ENCODE measurements at places on chromosomes 16 and 17.

- no peak overlapping the region for H3K27ac ChIP-seq
- H3K36me3 ChIP-seq: no peaks in the 10 kb centered on the region
- DNase-seq: peak; percentile 36
- no peaks in the 10 kb centered on the region for H3K4me1 ChIP-seq
- no peaks in the 10 kb centered on the region for H3K27me3 ChIP-seq
These were observed 43.2 kb upstream of the DNAJA2 start for GRCh38 chr16:47016700-47017133.

- no peaks in the 10 kb centered on the region for H3K36me3 ChIP-seq
- H3K4me3 ChIP-seq: no peak overlapping the region
- no peak for DNase-seq
These were observed 15.0 kb downstream of the PITPNC1 start for GRCh38 chr17:67392111-67392510.

GRCh38 chr16:72932677-72933335 is 115.1 kb downstream of the ZFHX3 start:
- no peak overlapping the region for H3K27ac ChIP-seq
- no peak overlapping the region for H3K4me3 ChIP-seq
- peaks cover 4% of the 10 kb centered on the region for H3K4me1 ChIP-seq
- no peak for DNase-seq

- H3K27ac ChIP-seq: no peak overlapping the region
- no peaks in the 10 kb centered on the region for H3K4me1 ChIP-seq
- H3K36me3 ChIP-seq: no peaks in the 10 kb centered on the region
- H3K4me3 ChIP-seq: no peak overlapping the region
- no peak for DNase-seq
These were observed 72.8 kb upstream of the DYNLRB2 start for GRCh38 chr16:80468029-80468428.

DNA sequence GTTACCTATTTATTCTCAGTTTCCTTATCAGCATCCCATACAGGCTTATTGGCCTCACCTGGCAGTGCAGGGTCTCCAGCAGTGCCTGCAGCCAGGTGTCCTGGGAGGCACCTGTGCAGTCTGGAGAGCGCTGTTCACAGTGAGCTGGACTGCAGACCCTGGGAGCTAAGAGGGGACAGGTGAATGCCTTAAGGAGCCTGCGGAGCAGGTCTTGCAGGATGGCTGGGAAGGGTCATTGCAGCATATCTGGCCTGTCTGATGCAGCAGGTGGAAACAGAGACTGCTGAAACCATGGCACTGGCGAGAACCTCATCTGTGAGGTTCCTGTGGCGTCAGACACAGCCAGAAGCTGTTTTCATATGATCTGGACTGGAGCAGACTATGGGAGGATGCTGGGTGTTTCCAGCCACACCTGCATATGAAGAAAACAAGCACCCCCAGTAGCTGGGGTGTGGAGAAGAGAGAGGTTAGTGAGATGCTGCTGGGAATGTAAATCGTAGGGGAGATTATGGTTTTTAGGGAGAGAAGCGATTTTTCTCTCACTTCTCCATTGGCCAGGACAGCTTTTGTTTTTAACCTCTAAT is 77.0 kb downstream of the NTN1 start:
- no peaks in the 10 kb centered on the region for H3K36me3 ChIP-seq
- H3K27me3 ChIP-seq: peaks cover 14% of the 10 kb centered on the region
- no peak overlapping the region for H3K27ac ChIP-seq
- DNase-seq: no peak
- no peaks in the 10 kb centered on the region for H3K4me1 ChIP-seq
- no peak overlapping the region for H3K4me3 ChIP-seq

DNA sequence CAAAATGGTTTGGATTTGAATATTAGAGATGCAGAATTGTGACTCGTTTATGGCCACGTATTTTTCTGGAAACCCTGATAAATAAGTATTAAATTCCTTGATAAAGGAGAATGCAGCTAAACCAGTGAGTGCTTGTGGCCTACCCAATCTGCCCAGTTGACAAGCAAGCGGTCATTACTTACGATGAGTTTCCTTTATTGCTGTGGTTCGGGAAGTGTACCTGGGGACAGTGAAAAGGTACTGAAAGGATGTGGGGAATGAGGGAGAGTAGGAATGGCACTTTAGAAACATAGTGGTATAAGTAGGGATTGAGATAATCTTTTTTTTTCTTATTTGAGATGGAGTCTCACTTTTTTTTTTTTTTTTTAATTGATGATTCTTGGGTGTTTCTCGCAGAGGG is 33.8 kb downstream of the RBBP6 start:
- H3K27me3 ChIP-seq: no peaks in the 10 kb centered on the region
- no peaks in the 10 kb centered on the region for H3K4me1 ChIP-seq
- no peak overlapping the region for H3K27ac ChIP-seq
- DNase-seq: no peak
- peaks cover 35% of the 10 kb centered on the region for H3K36me3 ChIP-seq
- H3K4me3 ChIP-seq: no peak overlapping the region

GRCh38 chr17:50479522-50480141 is 972 bp downstream of the RSAD1 start:
- H3K4me1 ChIP-seq: peaks cover 2% of the 10 kb centered on the region
- H3K36me3 ChIP-seq: peaks cover 2% of the 10 kb centered on the region
- DNase-seq: peak; percentile 89
- peak overlapping the region; percentile 59 for H3K4me3 ChIP-seq
- H3K27me3 ChIP-seq: no peaks in the 10 kb centered on the region
- H3K27ac ChIP-seq: peak overlapping the region; percentile 86

- peak overlapping the region; percentile 21 for H3K4me3 ChIP-seq
- peaks cover 26% of the 10 kb centered on the region for H3K36me3 ChIP-seq
- DNase-seq: peak; percentile 36
- H3K27ac ChIP-seq: peak overlapping the region; percentile 55
- H3K27me3 ChIP-seq: no peaks in the 10 kb centered on the region
These were observed 15.6 kb upstream of the AURKB start for GRCh38 chr17:8225813-8226535.

DNA sequence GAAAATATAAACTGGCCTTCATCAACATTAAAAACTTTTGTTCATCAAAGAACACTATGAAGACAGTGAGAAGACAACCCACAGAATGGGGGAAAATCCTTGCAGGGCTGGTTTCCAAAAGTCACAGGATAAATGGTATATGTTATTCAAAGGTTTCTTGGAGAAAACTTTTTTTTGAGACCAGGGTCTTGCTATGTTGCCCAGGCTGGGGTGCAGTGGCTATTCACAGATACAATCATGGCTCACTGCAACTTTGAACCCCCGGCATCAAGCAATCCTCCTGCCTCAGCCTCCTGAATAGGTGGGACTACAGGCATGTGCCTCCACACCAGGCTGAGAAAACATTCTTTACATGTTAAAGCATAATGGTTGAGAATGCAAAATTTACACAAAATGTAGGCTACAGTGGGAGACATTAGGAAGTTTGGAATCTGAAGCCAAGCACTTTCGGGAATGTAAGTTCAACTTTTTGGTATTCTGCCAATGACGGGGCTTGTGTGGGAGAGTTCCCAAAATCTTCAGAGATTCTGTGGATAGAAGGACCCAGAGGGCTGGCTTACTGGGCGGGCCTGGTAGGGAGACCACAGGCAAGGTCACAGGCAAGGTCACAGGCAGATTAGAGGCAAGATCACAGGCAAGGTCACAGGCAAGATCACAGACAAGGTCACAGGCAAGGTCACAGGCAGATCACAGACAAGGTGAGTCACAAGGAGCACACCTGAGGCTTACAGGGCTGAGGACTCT is 24.2 kb upstream of the ATP2A3 start:
- no peak for DNase-seq
- H3K36me3 ChIP-seq: no peaks in the 10 kb centered on the region
- H3K27ac ChIP-seq: no peak overlapping the region
- H3K27me3 ChIP-seq: no peaks in the 10 kb centered on the region
- H3K4me1 ChIP-seq: no peaks in the 10 kb centered on the region
- no peak overlapping the region for H3K4me3 ChIP-seq

DNA sequence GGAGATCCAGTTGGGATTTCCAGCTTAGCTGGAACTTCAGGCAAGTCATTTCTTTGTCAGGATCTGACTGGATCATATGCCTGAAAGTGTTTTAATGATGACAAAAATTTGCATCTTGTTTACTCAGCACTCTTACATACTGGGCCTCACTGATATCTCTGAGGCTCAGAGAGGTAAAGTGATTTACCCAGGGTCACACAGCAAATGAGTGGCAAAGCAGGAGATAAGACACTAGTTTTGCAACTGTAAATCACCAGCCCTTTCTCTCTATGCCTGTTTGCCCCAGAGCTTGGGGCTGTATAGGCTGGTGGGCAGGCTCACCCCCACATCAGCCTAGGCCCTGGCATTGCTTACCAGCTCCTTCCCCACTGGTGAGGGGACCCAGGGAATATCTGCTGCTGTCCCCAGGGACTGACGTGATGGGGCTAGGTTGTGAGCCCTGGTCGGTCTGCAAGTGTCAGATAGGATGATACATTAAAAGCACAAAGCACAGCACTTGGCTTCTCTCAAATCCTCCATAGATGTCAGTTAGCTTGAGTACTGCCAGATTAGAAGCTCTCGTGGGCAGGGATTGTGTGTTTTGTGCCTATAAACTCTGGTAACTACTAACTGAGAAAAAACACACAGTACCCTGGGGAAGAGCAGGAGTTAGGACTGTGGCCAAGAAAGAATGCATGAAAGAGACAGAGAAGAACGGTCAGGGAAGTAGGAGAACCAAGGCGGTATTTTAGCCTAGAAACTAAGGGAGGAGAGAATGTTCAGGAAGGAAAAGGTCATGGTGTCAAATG is 165.4 kb downstream of the COPRS start:
- no peaks in the 10 kb centered on the region for H3K27me3 ChIP-seq
- no peak for DNase-seq
- H3K27ac ChIP-seq: no peak overlapping the region
- no peaks in the 10 kb centered on the region for H3K36me3 ChIP-seq
- peaks cover 26% of the 10 kb centered on the region for H3K4me1 ChIP-seq

GRCh38 chr17:70609566-70609965 is 440.2 kb downstream of the KCNJ2 start:
- no peak for DNase-seq
- no peaks in the 10 kb centered on the region for H3K4me1 ChIP-seq
- no peak overlapping the region for H3K27ac ChIP-seq
- H3K27me3 ChIP-seq: no peaks in the 10 kb centered on the region
- H3K36me3 ChIP-seq: no peaks in the 10 kb centered on the region

- no peak overlapping the region for H3K27ac ChIP-seq
- H3K4me3 ChIP-seq: no peak overlapping the region
- no peaks in the 10 kb centered on the region for H3K4me1 ChIP-seq
- H3K27me3 ChIP-seq: no peaks in the 10 kb centered on the region
- H3K36me3 ChIP-seq: peaks cover 51% of the 10 kb centered on the region
These were observed 15.0 kb downstream of the UTP18 start for GRCh38 chr17:51275381-51275780.

DNA sequence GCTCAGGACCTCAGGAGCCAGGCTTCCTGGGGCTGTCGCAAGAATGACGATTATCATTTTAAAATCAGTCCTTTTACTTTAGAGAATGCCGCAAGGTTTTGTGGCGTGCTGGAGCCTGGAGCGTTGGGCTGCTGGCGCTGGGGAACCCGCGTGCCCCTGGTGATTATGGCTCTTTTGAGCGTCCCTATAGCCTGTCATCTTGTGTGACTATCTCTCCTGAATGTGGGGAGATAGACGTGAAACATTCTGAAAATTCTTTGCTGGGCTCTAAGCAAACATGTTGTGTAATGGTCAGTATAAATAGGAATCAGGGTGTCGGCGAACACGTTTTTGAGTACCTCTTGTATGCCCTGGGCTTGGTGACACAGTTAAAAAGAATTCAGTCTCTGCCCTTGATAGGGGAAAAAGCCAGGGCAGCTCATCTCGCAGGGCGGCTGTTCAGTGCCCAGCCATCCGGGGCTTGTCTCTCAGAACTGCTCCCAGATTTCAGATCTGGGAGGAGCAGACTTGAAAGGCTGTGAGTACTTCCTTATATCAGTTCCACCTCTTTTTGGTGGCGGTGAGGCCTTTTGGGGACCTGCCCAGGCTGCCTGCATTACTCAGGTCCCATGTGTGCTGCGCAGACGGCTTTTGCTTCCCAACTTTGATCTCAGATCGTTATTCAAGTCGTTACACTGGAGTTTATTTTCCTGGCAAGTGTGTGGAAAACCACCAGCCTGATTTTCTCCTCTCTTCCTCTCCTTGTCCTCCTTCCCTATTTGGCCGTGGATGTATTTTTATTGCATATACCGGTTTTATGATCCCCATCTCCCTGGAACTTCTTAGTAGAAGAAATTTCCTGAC is 973 bp downstream of the SLC7A6 start:
- DNase-seq: peak; percentile 62
- peak overlapping the region; percentile 5 for H3K27ac ChIP-seq
- peaks cover 9% of the 10 kb centered on the region for H3K4me1 ChIP-seq
- no peaks in the 10 kb centered on the region for H3K27me3 ChIP-seq
- H3K36me3 ChIP-seq: no peaks in the 10 kb centered on the region

- DNase-seq: peak; percentile 96
- no peak within 1 kb of the TSS for H3K27ac ChIP-seq
- peaks cover 3% of the 10 kb centered on the region for H3K4me1 ChIP-seq
- H3K36me3 ChIP-seq: no peaks in the 10 kb centered on the region
These were observed at the start of gene NMRAL1 for GRCh38 chr16:4474192-4474961. Gene NMRAL1, minus strand, starts transcription at chr16:4474625. Its CDS starts 493 bp downstream, at chr16:4474132.

- no peaks in the 10 kb centered on the region for H3K4me1 ChIP-seq
- peak; percentile 6 for DNase-seq
- H3K27me3 ChIP-seq: peaks cover 61% of the 10 kb centered on the region
- peak overlapping the region; percentile 52 for H3K4me3 ChIP-seq
These were observed 1.8 kb downstream of the CDH8 start for GRCh38 chr16:62034231-62035114.

GRCh38 chr16:49617710-49618330 is 238.1 kb downstream of the ZNF423 start:
- no peak for DNase-seq
- no peak overlapping the region for H3K4me3 ChIP-seq
- H3K4me1 ChIP-seq: peaks cover 23% of the 10 kb centered on the region
- H3K36me3 ChIP-seq: no peaks in the 10 kb centered on the region
- H3K27ac ChIP-seq: no peak overlapping the region

- H3K27ac ChIP-seq: peak overlapping the region; percentile 91
- no peaks in the 10 kb centered on the region for H3K27me3 ChIP-seq
- H3K4me1 ChIP-seq: peaks cover 14% of the 10 kb centered on the region
- no peak for DNase-seq
- H3K36me3 ChIP-seq: no peaks in the 10 kb centered on the region
These were observed 543 bp downstream of the TXNDC11 start for GRCh38 chr16:11742093-11742535.

- H3K4me1 ChIP-seq: peaks cover 8% of the 10 kb centered on the region
- H3K4me3 ChIP-seq: no peak overlapping the region
- DNase-seq: no peak
- no peak overlapping the region for H3K27ac ChIP-seq
These were observed 89.5 kb upstream of the SOX9 start for GRCh38 chr17:72031219-72031884.

DNA sequence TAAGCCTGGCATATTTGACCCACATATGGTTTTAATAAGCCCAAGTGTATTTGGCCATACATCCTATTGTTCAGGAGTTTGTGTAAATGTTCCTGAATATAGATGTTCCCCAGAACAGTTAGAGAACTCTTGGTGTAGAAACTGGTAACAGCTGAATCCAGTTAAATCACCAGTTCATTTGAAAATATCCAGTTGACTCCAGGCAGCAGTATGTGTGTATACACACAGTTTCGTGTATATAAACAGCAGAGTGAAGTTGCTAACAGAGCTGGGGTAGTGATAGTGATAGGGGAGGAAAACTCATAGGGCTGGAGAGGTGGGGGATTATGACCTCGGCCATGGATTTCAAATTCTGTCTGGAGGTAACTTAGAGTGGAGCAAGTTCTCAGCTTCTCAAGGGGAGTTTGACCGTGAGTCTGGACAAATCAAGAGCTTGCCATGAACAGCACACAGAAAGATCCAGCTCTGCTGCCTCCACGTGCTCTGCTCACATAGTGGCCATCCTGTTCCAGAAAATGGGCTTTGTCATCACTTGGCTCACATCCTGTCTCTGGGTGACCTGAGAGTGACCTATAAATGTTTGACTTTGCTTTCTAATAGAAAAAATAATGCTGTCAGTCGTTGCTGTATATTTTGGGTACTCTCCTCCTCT is 30.6 kb upstream of the MMD start:
- H3K4me1 ChIP-seq: peaks cover 10% of the 10 kb centered on the region
- peak; percentile 81 for DNase-seq
- H3K27me3 ChIP-seq: no peaks in the 10 kb centered on the region
- no peak overlapping the region for H3K4me3 ChIP-seq
- H3K27ac ChIP-seq: peak overlapping the region; percentile 3

All from cardiac muscle cell (in vitro differentiated cells and primary cell).